CD4-positive, CD25-positive, alpha-beta regulatory T cell (primary cell): ENCODE measurements at places on chromosomes 1 and 21. TPM values are rescaled to one million over a fixed set of nuclear protein-coding genes. Genes with fewer than 3 reads are reported as not detected.

GRCh38 chr1:115677565-115677964, 35.8 kb downstream of the VANGL1 start:
- no peak for DNase-seq

The MYOG gene
- total RNA-seq, result not detected

GRCh38 chr1:71828431-71829012, 453.8 kb downstream of the NEGR1 start:
- DNase-seq, result no peak

- DNase-seq, result no peak
Measured at GRCh38 chr1:56803561-56804156, 15.5 kb downstream of the FYB2 start.

DNA sequence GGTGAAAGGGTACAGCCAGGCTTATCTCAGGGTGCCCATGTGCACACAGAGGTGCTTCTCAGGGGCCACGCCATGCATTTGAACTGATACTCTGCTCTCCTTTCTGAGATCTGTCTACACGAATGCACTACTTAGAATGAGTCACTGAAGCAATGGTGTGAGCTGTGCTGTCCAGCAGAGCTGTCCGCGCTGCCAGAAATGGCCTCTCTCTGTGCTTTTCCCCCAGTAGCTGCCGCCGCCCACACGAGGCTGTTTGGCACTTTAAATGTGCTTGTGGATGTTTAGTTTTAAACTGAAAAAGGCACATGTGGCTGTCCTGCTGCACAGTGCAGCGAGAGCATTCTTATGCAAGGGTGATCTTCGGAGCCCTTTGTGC, 87.1 kb upstream of the COL6A1 start:
- DNase-seq, result no peak

GRCh38 chr21:30710499-30710898, 8.1 kb downstream of the KRTAP21-3 start:
- DNase-seq, result no peak

GRCh38 chr1:203612932-203613682, 13.5 kb upstream of the ATP2B4 start:
- DNase-seq, result no peak

The RGS18 gene
- total RNA-seq, result 38.3 TPM

- no peak for DNase-seq
Measured at GRCh38 chr1:54559771-54560231, 11.8 kb downstream of the ACOT11 start.

DNA sequence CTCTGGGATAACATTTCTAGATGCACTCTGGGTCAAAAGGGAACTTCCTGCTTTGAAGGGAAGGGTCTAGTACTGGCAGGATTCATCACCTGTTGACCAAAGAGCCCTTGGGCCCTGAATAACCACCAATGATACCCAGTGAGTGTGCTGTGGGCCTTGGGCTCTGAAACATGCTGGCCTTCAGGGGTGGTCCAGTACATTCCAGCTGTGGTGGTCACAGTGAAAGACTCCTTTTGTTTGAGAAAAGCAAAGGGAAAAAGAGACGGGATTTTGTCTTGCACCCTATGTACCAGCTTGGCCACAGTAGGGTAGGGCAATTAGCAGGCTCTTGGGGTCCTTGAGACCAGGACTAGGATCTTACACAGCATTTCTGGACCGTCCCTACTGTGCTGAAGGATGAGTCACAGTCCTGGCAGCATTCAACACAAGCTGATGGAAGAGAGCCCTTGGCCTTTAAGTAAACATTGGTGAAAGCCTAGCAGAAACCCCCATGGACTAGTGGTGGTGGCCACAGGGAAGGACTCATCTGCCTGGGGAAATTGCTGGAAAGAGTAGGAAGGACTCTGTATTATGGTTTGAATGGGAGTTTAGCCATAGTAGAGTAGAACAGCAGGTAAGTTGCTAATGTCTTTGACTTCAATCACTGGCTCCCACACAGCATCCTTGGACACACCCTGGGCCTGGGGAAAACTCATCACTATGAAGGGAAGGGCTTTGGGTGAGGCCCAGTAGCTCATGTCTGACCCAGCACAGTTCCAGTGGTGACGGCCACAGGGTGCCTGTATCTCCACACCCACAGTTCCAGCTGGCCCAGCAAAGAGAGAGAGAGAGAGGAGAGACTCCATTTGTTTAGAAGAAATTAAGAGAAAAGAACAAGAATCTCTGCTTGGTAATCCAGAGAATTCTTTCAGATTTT, 87.5 kb downstream of the COL24A1 start:
- no peak for DNase-seq

GRCh38 chr1:167878372-167879160, 35.4 kb downstream of the ADCY10 start:
- no peak for DNase-seq

The SPRR2A gene
- total RNA-seq, result not detected

- DNase-seq, result no peak
Measured at GRCh38 chr1:28129150-28129549, 40.7 kb upstream of the EYA3 start.

- no peak for DNase-seq
Measured at GRCh38 chr1:5419501-5419900, 572.7 kb downstream of the NPHP4 start.

GRCh38 chr1:21165076-21165475, 11.6 kb downstream of the EIF4G3 start:
- no peak for DNase-seq

The GJA5 gene
- total RNA-seq, result not detected

GRCh38 chr1:243495442-243496186, 239.8 kb downstream of the SDCCAG8 start:
- DNase-seq, result no peak

DNA sequence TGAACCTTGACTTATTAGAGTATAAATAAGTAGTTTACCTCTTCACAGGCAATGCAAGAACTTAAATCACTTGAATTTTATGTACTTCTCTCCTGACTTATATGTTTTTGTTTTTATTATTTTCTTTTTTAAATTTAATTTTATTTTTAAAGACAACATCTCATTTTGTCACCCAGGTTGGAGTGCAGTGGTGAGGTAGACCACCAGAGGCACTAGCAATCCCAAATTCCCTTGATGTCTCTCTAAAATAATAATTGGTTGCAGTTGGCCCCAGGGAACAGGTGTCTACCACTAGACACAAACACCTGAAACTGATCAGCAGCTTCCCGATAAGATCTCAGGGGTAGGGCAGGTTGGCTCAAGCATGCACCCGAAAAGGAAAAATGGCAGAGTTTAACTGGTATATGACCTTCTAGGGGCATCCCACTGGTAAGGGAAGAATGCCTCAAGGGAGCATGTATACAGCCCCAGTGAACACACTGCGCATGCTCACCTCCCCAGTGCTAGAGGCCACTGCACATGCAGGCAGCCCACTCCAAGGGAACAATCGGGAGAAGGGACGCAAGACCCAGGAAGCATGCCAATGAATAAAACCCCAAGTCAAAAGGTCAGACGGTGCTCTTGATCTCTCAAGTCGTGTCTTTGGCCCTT, 14.6 kb downstream of the EXOC8 start:
- DNase-seq, result no peak

- DNase-seq, result no peak
Measured at GRCh38 chr21:42732033-42732410, 78.6 kb downstream of the PDE9A start.

- DNase-seq, result no peak
Measured at GRCh38 chr1:56798053-56798471, 21.1 kb downstream of the FYB2 start.

The SERPINC1 gene
- not detected for total RNA-seq

The MIXL1 gene
- not detected for total RNA-seq

DNA sequence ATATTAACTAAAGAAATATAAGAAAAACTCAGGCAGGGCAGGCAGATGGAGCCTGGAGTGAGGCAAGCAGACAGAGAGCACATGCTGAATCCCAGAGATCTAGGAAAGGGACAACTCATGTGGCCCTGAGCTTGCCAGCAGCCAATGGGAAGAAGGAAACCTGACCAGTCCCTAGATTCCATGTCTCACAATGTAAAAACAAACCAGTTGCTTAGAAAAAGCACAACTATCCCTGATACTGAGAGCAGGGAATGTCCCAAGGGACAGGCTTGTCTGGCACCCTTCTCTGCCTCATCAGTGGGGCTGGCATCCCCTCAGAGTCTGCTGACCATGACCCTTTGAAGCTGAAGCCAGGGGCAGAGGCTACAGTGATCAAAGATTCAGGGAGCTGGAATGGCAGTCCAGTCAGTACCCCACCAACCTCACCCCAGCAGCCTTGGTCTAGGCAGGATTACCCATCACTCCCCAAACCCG, 27.8 kb downstream of the HSPG2 start:
- no peak for DNase-seq

DNA sequence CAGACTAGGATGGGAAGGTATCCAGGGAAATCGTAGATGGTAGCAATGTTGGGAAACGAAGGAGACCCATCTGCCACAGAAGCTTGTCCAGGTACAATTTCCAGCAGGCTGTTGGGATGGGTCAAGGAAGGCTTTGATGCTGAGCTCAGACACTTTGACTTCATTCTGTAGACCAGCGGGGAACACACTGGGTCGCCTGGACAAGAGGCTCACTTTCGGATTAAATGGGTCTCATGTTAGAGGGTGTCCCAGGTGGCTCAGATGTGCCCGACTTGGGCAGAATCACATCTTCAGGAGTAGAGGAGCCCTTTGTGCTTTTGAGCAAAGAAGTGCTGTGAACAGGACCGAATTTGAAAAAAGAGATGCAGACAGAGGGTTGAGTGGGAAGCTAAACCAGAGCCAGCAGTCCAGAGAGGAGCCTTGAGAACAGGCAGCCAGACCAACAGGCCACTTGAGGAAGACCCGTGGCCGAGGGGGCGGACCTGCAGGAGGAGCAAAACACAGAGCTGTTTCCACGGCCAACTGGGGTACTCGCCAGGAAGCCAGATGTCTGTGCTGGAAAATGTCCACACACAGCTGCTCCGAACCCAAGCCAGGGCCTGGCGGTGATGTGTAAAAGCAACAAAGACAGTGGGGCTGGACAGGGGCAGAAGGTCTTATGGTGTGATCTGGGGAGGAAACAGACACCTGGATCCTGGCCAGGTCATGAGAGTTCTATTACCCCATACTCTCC, 146.9 kb downstream of the AJAP1 start:
- no peak for DNase-seq

The RPTN gene
- total RNA-seq, result not detected
